ENCODE measurements at places on chromosomes 11 and 22.

- peak; percentile 90 for DNase-seq
Measured at GRCh38 chr11:6357222-6357621, 33.1 kb upstream of the SMPD1 start.

DNA sequence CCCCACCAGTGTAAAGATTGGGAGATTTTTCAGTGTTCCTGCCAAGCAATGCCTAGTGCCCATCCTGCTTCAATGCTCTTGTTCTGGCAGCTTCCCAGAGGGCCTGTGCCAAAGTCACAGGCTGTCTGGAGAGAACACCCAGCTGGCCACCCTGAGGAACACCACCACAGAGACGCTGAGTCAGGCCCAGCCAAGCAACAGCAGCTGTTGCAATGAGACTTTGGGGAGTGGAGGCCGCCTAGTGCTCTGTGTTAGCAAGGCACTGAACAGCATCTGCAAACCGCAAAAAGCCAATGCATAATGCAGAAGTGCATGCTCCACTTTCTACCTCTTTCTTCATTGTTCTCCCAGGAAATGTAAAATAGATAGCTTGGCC is 168.1 kb downstream of the NXPE2 start:
- no peak for DNase-seq

- DNase-seq = no peak
Measured at GRCh38 chr11:46677169-46677568, 23.2 kb downstream of the ARHGAP1 start.

GRCh38 chr11:108729227-108729871 is 64.5 kb downstream of the DDX10 start:
- DNase-seq = no peak

DNA sequence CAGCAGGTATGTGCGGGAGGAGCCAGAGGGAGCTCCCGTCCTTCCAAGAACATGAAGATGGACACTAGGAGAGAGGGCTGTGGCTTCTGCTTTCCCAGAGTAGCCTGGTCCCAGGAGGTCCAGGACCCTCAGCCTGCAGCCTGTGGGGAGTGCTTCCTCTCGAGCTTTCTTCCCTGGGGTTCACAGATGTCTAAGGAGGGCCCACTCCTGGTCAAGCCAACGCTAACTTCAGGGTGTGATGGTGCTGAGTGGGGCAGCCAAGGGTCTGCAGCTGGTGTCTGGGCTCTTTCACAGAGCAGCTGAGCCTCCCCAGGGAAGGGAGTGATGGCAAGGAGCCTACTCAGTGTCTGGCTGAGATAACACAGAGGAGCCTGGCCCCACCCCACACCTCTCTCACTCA is 3.3 kb downstream of the POU2F3 start:
- no peak for DNase-seq

- no peak for DNase-seq
Measured at GRCh38 chr22:46830841-46831240, 68.4 kb downstream of the TBC1D22A start.

Measured in amniotic stem cell (primary cell).